Head of caudate nucleus (tissue), 42 donors: ENCODE measurements at places on chromosomes 3 and 15.

DNA sequence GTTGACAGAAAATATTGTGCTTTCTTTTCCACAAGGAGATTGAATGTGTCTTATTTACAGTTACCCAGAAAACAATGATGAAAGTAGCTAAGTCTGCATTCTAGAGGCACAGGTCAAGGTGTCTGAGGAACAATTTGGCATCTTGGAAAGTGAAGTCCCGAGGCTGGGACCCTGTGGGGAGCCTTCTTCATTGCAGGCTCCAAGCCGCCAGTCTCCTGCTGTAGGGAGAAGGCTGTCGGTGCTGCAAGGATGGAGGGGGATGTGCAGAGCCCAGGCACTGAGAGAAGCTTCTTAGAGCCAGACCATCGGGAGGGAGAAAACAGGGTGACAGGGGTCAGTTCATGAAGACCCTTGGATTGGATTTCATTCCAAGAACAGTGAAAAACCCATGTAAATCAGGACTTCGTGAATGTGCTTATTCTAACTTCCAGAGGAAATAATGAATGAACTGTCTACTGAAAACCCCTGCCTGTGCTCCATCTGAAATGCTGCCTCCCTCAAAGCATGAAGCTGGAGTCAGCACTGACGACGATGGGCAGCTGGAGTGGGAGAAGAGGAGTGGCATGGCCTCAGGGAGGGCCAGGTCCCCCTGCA, 25.2 kb upstream of the NSMCE3 start:
- DNase-seq, result no peak

DNA sequence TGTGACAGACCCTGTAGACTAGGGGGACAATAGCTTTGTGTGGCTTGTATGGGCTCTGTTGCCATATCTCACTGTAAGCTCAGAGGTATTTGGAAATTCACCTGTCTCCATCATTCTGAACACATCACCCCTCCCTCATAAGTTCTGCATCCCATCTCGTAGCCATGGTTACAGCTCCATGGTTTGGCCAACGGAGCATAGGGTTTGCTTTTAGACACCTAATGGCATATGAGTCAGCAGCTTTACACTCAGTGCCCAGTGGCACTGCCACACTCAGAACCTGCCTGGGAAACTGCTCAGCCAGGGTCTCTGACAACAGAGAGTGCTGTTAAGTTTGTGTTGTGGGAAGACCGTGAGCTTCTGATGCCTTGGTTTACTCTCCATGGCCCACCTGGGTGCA, 67.3 kb downstream of the CCK start:
- DNase-seq, result no peak

GRCh38 chr3:167958141-167958540, 137.6 kb downstream of the GOLIM4 start:
- DNase-seq, result no peak

DNA sequence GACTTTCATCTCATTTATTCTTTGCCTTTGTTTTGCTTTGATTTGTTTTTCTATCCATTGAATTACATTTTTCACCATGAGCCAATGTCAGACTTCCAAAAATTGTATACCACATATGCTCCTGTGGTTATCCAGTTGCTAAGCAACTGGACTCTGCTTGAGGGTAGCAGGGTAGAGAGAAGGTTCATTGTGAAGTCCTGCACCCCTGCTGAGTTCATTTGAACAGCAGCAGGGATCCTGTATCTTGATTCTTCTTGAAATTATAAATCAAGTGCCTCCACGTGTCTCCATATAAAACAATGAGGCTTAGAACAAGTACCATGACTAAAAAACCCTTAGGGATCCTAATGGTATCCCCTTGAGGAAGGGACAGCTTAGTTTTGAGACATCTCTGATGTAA, 449.3 kb downstream of the ROBO2 start:
- no peak for DNase-seq

- peak; percentile 79 for DNase-seq
These were observed 426 bp downstream of the KAT2B start for GRCh38 chr3:20040548-20041196.

GRCh38 chr3:8839607-8840325, 70.4 kb upstream of the OXTR start:
- no peak for DNase-seq

GRCh38 chr15:92954578-92954977, 54.5 kb downstream of the CHD2 start:
- DNase-seq, result no peak

- DNase-seq, result no peak
These were observed 130.2 kb upstream of the COL8A1 start for GRCh38 chr3:99508191-99508590.

DNA sequence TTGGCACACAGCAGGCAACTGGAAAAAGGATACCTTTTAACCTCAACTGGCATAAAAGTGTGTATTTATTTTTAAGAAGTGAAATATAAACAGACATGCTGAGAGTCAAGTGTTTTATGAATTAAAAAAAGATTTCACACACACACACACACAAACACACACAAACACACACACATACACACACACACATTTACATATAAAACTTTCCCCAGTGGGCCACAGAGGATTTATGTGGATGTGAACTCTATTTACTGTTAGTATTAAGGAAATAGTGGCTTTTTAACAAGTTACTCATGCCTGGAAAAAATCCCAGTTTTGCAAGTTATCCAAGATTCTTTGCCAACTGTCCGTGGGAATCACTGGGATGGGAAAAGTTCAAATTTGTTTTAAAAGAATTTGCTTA, 725.9 kb upstream of the NR2F2 start:
- no peak for DNase-seq

GRCh38 chr3:6249679-6250078, 611.2 kb upstream of the GRM7 start:
- DNase-seq, result no peak

DNA sequence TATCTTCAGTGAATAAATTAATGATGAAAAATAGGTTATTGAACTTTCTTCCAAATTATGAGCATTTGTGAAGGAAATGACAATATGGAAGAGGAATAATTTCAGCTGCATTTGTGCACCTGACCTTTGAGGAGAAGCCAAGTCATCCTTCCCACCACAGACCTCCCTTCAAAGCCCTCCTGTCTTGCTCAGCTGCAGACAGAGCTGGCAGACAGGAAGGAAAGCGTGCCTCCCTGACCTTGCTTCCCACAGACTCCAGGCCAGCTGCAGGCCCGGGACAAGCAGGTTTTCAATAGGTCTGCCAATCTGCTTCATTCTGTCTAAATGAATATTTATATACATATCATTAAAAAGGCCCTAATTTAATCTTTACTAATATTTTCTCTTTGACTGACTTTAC, 152.9 kb upstream of the RBMS3 start:
- no peak for DNase-seq

DNA sequence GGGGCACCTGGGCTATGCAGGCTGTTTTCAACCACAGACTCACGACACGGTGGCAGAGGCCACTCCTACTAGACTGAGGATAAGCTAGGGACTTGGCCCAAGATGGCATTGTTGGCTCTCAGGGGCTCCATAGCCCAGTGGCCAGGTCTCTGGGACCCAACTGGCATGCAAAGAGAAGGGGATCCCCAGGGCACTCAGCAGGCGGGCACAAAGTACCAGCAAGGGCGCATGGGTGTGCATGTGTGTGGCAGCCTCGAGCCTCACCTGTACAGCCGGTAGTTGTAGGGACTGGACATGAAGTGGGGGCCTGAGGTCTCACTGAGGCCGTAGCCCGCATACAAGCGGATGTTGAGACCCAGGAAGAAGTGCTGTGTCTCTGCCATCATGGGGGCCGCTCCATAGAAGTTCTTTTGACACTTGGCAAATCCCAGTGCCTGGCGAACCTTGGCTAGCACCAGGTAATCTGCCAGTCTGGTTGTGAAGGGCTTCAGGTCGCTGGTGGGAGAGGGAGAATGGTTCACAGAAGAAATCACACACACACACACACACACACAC, 30.2 kb downstream of the IDH3A start:
- DNase-seq, result no peak

DNA sequence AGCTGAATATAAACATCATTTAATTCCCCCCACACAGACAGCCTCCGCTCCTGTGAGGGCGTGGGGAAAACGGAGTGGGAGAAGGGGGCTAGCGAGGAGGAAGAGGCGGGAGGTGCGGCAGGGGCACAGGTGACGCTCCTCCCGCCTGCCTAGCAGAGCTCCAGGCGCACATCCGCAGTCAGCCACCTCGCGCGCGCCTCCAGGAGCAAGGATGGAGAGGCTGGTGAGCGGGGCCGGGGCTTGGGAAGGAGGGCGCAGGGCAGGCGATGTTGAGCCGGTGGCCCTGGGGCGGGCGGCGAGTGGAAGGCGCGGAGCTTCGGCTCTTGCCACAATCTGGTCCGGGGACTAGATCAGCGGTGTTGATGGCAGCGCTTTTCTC, at the start of gene CD200:
Gene CD200, plus strand, starts transcription at position 155 of the 379 bp plus-strand sequence. Its CDS starts 57 bp downstream, at position 212.
- DNase-seq, result peak; percentile 89
